ENCODE measurements at places on chromosomes 7 and 10.

DNA sequence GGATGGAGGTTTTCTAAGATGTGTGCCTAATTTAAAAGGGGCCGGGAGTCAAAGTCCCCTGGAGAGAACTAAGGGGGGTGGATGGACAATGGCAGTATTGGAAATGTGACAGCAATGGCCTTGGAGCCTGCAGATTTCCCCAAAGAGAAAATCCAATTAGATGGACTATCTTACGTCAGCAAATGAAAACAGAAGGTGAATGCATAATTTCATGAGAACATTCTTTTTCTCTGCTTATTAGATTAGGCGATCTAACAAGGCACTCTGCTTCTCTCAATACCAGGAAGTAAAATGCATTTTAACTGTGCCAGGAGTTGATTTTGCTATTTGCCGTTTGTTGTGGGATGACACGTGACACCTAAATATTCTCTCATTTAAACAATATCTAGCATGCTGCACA is 226.6 kb downstream of the ADAM12 start:
- DNase-seq, result no peak

DNA sequence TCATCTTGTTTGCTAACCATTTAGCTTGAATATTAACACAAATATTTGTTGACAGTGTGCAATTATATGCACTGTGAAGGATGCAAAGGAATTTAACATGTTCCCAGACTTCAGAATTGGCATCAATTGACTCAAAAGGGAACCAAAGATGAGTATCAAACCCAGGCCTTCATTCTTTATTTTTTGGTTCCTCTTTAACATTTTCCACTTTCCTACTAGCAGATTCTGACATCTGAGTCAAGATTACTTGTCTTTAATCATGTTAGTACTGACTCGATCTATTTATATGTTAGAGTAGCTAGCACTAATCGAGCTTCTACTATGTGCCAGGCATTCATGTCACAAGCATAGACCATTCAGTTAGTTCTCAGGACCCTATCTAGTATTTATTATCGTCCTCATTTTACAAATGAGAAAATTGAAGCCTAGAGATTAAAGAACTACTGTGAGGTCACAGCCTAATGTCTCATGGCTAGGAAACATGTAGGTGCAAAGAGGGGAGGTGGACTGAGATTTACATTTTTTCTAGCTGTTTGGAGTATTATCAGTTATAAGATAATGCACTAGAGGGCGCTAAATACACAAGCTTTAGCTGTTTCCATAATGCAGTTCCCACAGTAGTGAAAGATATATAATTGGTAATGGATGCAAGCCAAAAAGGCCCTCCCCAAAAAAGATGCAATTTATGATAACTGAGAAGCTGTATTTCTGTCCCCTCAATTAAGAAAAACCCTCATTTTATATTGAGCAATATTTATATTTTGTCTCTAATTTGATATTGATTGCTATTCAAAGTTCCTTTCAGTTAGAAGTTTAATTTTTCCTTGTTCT is 32.9 kb upstream of the KMT2E start:
- DNase-seq, result peak; percentile 68

- no peak for DNase-seq
Measured at GRCh38 chr7:128827971-128828711, 2.1 kb upstream of the FLNC start.

DNA sequence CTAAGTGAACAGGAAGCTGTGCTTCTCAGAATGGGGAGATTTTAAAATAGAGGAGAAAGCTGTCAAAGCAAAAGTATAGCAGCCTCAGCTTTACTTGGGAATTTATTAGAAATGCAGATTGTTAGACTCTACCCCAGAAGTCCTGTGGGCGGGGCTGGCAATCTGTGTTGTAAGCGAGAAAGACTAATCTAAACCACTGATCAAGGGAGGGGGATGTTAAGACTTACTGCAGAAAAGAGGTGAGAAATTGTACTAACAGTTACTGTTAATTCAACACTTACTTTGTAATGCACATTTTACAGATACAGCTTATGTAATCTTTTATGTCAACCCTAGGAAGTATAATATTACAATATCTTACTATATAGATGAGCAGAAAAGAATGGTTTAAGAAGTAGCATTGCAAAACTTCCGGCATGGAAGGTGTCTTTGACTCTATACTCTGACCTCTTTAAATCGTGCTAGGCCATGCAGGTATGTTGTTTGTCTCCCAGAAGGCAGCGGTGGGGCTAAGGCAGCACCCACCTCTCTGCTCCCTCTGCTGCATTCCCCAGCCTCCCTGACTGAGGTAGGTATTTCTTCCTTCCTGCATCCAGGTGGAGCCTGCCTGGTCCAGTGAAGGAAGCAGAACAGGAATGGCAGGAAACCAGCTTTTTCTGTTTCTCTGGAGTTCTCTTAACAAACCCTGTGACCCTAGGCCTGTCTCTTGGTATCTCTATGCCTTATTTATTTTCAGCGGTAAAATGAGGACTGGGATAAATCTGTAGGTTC is 462.2 kb downstream of the AUTS2 start:
- no peak for DNase-seq

DNA sequence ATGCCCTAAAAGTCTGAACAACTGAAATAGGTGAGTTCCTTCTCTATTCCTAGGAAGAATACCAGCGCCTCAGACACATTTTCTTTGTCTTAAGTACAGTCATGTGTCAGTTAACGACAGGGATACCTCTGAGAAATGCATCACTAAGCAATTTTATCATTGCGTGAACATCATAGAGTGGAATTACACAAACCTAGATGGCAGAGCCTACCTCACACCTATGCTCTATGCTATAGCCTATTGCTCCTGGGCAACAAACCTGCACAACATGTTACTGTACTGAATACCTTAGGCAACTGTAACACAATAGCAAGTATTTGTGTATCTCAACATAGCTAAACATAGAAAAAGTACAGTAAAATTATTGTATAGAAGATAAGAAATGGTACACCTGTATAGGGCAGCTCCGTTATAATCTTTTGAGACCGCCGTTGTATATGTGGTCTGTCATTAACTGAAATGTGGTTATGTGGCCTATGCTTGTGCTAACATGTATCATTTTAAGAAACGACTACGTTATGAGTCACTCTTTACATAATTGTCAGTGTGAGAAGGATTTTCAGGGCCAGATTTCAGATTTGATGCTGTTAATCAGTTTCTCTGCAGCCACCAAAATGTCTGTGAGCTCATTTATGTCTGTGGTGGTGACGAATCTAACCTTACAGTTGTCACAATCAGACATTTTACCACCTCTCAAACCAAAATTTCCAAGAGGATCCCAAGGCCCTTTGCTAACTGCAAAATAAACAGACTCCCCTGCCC is 66.1 kb upstream of the STK17A start:
- DNase-seq, result peak; percentile 98

DNA sequence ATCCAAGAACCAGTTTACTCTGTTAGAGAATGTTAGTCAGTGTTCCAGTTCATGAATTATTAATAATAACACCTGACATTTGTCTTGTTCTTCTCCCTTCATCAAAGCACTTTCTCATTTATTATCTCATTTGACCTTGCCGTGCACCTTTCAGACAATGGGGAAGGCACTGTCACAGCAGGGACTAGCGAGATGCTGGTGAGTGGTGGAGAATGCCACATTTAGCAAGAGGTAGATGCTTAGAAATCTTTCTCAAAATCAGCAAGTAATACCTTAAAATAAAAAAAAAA is 34.2 kb upstream of the XRCC2 start:
- no peak for DNase-seq

DNA sequence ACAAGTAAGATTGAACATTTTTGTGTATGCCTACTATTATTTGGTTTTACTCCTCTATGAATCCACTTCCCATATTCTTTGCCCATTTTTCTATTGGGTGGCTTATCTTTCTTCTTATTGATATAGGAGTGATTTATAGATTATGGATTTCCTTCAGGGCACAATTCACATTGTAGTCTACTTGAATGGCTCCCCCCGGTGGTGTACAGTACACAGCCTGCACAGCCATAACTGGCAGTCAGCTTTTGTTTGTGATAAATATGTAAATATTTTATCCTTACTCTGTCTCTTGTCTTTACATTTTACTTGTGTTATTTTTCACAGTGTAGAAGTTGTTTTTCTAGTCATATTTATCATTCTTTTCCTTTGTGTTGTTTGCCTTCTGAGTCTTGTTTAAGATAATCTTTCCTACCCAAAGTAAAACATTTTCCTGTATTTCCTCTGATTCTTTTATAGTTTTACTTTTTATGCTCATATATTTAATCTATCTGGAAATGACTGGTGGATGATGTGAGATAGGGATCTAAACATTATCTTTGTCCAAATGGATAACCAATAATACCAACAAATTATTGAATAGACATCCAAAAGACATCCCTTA is 23.9 kb upstream of the CALD1 start:
- no peak for DNase-seq

DNA sequence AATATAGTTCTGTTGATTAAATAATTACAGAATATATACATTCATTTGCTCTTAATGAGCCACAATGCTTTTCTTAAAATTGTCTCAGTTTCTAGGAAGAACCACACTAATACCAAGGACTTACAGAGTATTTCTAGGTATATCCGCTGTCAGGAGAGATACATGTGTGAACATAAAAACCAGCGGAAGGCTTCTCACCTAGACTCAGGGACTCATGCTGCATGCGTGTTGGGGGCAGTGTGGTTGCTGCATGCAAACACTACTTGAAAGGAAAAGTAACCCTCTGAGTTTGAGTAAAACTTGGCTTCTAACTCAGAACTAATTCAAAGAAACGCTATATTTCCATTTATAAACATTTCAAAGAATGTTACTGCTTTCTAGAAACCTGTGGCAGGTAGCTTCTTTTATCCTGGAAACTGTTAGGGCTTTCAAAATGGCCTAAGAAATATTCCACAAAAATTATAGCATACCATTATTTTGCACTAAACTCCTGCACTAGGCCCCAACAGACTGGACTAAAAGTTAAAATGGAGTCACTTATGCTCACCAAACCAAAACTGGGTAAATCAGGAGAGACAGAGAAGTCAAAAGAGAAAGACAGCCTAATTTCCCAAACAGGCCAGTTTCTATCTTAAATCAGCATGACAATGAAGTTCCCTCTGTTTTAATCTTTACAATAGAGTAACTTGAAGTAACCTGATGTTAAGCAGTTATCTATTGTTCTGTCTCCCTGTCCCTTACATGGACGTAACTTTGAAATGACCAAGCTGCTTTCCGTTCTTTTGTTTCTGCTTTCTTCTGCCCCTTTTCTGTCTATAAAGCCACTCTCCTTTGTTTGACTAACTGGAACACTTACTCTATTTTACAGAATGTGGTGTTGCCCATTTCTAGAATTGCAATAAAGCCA is 95.2 kb upstream of the FAM133B start:
- peak; percentile 80 for DNase-seq

DNA sequence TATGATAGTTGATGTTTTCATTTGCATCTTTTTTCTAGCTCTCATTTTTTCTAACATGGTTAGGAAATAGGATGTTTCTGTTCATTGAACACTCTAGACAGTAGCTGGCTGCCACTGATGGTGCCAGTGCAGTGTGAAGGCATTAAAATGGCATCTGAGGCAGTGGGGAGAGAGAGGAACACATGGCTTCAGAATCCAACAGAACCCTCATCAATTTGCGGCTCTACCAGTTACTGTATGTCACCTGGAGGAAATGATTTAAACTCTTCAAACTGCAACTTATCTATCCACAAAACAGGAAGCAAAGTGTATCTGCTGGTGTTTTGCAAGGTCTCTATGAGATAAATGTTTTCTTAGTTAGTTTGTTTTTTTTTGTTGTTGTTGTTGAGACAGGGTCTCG is 305.2 kb upstream of the PRKCQ start:
- DNase-seq, result peak; percentile 50

- no peak for DNase-seq
Measured at GRCh38 chr7:37531225-37531624, 82.6 kb upstream of the ELMO1 start.

DNA sequence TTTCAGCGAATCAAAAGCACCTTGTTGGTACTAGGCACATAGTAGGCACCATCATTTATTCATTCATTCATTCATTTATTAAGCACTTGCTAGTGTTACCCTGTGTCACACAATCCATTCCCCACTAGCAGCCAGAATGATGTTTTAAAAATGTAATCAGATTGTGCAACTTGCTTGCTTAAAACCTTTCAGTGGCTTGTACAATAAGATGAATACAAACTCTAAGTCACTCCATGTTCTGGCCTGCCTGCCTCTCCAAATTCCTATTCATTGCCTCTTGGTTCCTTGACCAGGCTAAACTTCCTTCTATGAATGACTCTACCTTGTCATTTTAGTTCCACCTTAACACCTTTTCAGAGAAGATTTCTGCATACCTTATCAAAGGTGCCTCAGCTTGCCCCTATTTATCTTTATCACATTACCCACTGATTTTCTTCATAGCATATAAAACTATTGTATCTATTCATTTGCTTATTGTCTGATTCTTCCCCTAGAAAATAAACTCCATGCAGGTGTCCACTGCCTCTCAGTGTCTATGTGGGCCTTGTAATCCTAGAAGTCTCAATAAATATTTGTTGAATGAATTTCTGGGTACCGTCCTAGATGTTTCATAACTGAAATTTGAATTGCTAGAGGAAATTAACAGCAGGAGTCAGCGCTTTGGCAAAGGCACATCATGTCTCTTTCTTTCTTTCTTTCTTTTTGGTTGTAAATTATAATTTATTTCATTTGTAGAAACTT is 169.5 kb downstream of the TMEM26 start:
- no peak for DNase-seq

DNA sequence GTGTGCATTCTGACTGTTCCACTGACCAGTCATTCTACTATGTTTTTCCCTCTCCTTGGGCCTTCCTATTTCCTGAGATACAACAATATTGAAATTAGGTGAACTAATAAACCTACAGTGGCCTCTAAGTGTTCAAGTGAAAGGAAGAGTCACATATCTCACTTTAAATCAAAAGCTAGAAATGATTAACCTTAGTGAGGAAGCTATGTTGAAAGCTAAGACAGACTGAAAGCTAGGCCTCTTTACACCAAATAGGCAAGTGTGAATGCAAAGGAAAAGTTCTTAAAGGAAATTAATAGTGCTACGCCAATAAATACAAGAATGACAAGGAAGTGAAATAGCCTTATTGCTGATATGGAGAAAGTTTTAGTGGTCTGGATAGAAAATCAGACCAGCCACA is 5.7 kb upstream of the DYNC1I1 start:
- no peak for DNase-seq

DNA sequence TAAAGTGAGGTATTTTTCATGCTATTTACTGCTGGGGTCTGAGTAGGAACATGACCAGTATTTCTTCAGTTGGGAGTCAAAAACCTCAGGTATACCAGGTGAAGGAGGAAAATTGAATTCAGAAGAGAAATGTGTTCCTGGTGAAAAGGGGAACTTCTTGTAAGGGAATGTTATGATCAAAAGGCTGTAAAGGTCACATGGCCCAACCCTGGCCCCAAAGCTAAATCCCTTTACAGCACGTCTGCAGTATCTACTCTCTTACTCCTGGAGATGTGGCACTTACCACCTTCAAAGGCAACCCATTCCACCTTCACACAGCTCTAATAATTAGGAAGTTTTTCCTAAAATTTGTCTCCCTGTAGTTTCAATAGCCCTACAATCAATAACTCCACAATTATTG is 15.2 kb downstream of the PIK3AP1 start:
- DNase-seq, result no peak

- DNase-seq, result no peak
Measured at GRCh38 chr10:109915566-109915965, 7.7 kb downstream of the XPNPEP1 start.

GRCh38 chr10:29685506-29685905 is 50.7 kb upstream of the SVIL start:
- DNase-seq, result no peak

GRCh38 chr10:97336006-97336405 is 1.5 kb upstream of the FRAT2 start:
- no peak for DNase-seq

All from Jurkat, Clone E6-1 (cell line).